CD4-positive, CD25-positive, alpha-beta regulatory T cell (primary cell): ENCODE measurements at places on chromosomes 13 and 19. TPM values are rescaled to one million over a fixed set of nuclear protein-coding genes. Genes with fewer than 3 reads are reported as not detected.

DNA sequence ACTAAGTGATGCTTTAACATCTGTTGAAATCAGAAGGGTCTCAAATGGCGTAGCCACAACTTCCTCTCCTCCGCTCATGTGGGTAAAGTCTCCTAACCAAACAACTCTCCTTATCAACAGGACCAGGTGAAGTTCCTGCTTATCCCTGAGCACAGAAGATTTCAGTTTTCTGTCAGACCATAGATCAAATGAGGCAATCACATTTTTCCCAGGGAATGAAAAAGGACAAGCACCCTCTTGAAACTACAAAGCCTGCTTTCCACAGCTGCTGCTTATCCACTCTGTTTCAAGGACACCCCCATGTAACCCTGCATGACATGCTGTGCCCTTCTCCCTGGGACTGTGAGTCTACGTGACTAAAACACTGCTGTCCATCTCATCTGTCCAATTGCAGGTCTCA lies 788.3 kb upstream of the SLITRK5 start:
- H3K4me3 ChIP-seq: no peak overlapping the region
- H3K4me1 ChIP-seq: no peaks in the 10 kb centered on the region
- DNase-seq: no peak

DNA sequence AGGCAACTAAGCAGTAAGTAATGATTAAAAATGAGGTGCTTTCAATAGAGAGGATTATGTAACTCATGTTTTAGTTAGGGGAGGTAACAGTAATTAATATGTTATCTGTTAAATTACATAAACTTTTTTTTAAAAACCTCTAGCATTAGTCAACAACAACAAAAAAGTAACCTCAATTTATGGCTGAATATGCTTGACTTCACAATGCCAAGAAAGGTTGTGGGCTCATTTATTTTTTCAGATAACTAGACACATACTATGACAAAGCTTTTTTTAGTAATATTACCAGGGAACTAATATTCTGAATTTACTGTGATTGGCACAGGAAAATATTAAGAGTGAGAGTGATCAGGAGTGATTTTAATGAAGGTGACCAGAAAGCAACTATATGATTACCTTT lies 54.9 kb downstream of the KCNRG start:
- H3K36me3 ChIP-seq: peaks cover 26% of the 10 kb centered on the region
- no peak overlapping the region for H3K4me3 ChIP-seq
- DNase-seq: no peak
- no peaks in the 10 kb centered on the region for H3K27me3 ChIP-seq
- peak overlapping the region; percentile 35 for H3K27ac ChIP-seq

DNA sequence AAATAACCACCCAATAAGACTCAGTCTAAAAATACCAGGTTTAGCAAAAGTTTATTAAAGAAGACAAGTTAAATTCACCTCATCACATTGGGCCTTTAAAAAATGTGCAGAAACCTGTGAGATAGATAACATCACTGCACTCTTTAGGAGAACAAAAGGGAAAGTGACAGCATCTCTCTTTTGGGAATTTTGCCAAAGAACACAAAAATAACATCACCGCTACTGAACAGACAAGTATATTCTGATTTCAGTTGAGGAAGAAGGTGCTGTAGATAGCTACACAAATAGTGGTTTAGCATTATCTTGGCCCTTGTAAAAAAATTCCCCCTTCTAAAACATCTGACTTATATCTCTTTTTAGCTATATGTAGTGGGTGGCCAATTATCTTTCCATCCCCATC lies 244.7 kb downstream of the VWA8 start:
- H3K4me3 ChIP-seq: no peak overlapping the region
- no peaks in the 10 kb centered on the region for H3K4me1 ChIP-seq

- H3K36me3 ChIP-seq: no peaks in the 10 kb centered on the region
- DNase-seq: no peak
- H3K4me1 ChIP-seq: peaks cover 34% of the 10 kb centered on the region
- H3K27ac ChIP-seq: no peak overlapping the region
- H3K27me3 ChIP-seq: peaks cover 5% of the 10 kb centered on the region
Observed at GRCh38 chr19:40594255-40594654, 6.9 kb upstream of the LTBP4 start.

DNA sequence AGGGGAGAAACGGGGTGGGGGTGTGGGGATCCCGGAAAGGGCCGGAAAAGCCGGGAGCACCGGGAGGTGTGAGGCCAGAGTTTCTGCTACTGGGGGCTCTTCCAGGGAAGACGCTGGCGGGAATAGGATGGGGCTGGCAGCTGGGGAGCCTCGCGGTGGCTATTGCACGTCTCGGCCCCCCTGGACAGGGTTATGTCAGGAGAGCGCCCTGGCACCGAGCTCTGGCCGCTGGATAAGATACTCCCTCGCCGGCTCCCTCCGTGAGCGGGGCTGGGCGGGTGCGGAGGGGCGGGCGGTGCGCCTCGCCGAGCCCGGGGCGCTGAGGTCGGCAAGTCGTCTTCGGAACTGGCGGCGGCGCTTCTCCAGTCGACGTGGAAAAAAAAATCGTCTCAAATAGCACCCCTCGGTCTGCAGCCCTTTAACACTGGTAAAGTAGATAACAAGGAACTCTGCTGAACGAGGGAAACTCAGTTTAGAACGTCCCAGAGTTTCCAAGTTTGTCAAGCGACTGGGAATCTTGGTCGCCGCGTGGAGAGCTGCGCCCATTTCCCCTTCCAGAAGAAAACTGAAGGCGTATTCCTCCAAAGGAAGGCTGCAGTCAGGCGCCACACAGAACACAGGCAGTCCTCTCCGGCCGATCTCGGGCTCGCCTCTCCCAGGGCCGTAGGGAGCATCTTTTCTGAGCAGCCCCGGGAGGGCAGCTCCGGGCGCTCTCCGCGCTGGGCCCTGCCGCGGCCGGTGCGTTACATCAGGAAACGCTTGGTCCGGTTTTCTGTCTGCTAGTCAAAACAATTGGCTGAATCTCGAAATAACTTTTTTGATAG lies 115.1 kb downstream of the KCNRG start:
- H3K4me1 ChIP-seq: peaks cover 73% of the 10 kb centered on the region
- H3K36me3 ChIP-seq: no peaks in the 10 kb centered on the region
- H3K27ac ChIP-seq: peak overlapping the region; percentile 63
- peaks cover 22% of the 10 kb centered on the region for H3K27me3 ChIP-seq
- peak; percentile 51 for DNase-seq
- peak overlapping the region; percentile 72 for H3K4me3 ChIP-seq

- no peak for DNase-seq
- no peaks in the 10 kb centered on the region for H3K27me3 ChIP-seq
- H3K4me1 ChIP-seq: peaks cover 18% of the 10 kb centered on the region
- H3K27ac ChIP-seq: no peak overlapping the region
Observed at GRCh38 chr19:43616306-43616705, 3.1 kb downstream of the ZNF428 start.

DNA sequence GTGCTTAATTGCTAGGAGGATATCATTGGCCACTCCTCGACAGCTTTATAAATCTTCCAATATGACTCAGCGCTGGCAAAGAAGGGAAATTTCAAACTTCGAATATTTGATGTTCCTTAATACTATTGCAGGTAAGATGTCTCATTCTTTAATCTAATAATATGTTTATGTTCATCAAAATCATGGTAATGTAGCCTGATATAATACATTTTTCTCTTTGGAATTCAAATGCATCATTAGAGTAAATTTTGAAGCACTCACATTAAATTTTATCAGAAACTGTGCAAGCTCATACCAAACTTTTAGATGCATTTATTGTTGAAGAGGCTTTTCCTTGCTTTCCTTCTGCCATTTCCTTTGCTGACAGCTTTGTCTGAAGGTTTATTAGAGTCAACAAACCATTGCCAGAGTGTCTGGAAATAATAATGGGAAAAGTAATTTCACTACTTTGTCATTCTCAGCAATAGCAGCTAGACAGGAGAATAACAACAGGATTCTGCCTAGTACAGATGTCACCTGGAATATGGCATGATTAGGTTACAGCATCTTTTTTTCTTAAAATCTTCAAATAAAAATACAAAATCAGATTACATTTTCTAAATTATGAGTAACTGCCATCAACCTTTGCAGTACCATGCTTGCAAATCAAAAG lies 78.6 kb upstream of the MAB21L1 start:
- no peak overlapping the region for H3K4me3 ChIP-seq
- no peaks in the 10 kb centered on the region for H3K36me3 ChIP-seq
- DNase-seq: no peak
- H3K27ac ChIP-seq: no peak overlapping the region
- no peaks in the 10 kb centered on the region for H3K4me1 ChIP-seq

DNA sequence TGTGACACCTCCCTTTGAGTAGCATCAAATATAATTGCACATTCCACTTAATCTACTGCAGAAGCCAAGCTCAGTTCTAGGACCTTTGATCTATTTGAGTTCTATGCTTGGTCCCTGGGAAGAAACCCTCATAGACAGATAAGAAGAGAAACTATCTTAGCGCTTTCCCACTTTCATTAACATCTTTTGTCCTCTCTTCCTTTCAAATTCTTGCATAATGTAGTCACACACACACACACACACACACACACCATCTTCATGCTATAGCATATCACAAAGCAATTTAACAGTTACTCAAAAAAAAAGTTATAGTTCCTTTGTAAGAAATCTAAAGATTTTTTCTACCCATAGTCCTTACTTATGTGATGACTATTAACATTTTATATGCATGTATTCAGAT lies 735.9 kb upstream of the PCDH9 start:
- H3K27me3 ChIP-seq: no peaks in the 10 kb centered on the region
- H3K27ac ChIP-seq: no peak overlapping the region
- H3K4me1 ChIP-seq: no peaks in the 10 kb centered on the region
- no peak for DNase-seq

DNA sequence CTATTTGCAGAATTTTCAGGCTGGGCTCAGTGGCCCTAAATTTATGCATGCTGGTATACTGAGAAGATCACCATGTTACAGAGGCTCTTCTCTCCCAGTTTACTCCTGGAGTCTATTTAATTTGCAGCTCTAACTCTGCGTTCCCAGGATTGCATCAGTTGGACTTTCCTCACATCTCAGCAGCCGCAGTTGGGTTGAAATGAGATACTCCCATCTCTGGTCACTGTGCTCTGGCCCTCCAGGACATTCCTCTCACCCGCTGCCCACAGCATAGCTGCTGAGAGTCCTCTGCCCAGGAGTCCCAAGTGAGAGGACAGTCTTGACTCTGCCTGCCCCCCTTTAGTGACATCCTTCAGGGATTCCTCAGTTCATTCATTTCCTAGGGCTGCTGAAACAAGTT lies 150.9 kb downstream of the LACC1 start:
- H3K4me1 ChIP-seq: no peaks in the 10 kb centered on the region
- no peak overlapping the region for H3K4me3 ChIP-seq
- H3K27ac ChIP-seq: no peak overlapping the region
- H3K27me3 ChIP-seq: peaks cover 2% of the 10 kb centered on the region
- H3K36me3 ChIP-seq: no peaks in the 10 kb centered on the region
- DNase-seq: no peak

DNA sequence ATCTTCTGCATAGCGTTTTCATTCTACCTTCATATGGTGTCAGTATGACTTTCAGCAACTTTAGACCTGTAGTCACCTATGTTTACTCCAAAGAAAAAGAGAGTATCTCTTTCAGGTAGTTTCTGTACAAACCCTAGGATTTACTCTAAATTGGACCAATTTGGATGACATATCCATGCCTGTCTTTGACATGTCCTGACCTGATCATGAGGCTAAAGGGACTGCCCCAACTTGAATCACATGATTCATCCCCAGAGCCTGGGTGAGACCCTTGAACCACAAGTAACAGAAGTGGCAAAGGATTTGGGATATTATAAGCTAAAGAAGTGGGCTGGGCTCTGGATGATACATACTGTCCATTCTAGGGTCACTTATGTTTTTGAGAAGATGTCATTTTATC lies 124.5 kb upstream of the CSNK1A1L start:
- H3K36me3 ChIP-seq: no peaks in the 10 kb centered on the region
- DNase-seq: no peak
- H3K4me3 ChIP-seq: no peak overlapping the region
- H3K27ac ChIP-seq: no peak overlapping the region
- no peaks in the 10 kb centered on the region for H3K4me1 ChIP-seq

DNA sequence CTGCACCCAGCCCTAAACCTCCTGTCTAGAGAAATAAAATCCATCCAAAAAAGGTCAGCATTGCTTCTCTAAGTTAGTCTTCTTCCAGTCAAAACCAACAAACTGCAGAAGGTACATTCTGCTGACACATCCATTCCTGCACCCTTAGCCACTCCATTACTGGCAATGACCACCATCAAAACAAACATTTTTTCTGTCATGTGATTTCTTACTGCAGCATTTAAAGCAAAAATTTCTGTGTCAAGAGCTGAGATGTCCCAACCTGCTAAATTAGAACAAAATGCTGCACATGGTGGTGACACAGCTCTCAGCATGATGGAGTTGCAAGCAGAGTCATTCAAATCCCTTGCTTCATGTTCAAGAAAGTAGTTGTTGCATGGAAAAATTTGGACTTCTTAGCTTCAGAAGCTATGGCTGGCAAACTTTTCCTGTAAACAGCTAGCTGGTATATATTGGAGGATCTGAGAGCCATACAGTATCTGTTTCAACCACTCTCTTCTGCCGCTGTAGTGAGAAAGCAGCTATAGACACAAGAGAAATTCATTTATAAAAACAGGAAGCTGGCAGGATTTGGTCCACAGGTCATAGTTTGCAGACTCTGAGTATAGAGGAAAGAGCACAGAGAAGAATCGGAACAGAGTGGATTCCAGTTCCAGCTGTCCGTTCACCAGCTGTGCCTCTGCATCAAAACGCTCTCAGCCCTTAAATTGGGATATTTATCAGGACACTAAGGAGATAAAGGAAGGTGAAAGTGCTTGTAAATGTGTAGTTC lies 17.4 kb downstream of the RUBCNL start:
- no peaks in the 10 kb centered on the region for H3K4me1 ChIP-seq
- H3K36me3 ChIP-seq: no peaks in the 10 kb centered on the region
- H3K4me3 ChIP-seq: no peak overlapping the region
- DNase-seq: no peak
- no peak overlapping the region for H3K27ac ChIP-seq
- peaks cover 14% of the 10 kb centered on the region for H3K27me3 ChIP-seq

DNA sequence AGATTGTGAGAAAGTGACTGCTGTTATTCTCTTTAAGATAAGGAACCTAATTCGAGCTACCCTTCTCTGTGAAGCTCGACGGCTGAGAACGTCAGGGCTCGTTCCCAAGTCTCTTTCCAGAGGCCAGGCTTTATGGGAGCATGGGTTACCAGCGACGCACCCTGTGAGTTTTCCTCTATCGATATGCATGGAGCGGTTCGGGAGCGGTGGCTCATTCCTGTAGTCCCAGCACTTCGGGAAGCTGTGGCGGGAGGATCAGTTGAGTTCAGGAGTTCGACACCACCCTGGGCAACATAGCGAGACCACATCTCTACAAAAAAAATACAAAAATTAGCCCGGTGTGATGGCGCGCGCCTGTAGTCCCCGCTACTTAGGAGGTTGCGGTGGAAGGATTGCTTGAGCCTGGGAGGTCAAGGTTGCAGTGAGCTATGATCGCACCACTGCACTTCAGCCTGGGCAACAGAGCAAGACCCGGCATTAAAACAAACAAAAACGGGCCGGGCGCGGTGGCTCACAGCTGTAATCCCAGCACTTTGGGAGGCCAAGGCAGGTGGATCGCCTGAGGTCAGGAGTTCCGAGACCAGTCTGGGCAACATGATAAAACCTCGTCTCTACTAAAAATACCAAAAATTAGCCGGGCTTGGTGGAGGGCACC lies 681 bp upstream of the ZNF606 start:
- peaks cover 11% of the 10 kb centered on the region for H3K4me1 ChIP-seq
- DNase-seq: no peak
- H3K27ac ChIP-seq: peak overlapping the region; percentile 85
- no peaks in the 10 kb centered on the region for H3K27me3 ChIP-seq

Gene MIDN
- total RNA-seq: 126 TPM

Gene RAB20
- total RNA-seq: not detected

Gene EEF1AKMT1
- total RNA-seq: 3.0 TPM

Gene KIR3DL2
- total RNA-seq: 0.74 TPM
